Left lobe of liver (tissue), 2 donors: ENCODE measurements at places on chromosomes 6 and 20.

GRCh38 chr20:61311656-61312387 lies 59.8 kb downstream of the CDH4 start:
- DNase-seq, result no peak

DNA sequence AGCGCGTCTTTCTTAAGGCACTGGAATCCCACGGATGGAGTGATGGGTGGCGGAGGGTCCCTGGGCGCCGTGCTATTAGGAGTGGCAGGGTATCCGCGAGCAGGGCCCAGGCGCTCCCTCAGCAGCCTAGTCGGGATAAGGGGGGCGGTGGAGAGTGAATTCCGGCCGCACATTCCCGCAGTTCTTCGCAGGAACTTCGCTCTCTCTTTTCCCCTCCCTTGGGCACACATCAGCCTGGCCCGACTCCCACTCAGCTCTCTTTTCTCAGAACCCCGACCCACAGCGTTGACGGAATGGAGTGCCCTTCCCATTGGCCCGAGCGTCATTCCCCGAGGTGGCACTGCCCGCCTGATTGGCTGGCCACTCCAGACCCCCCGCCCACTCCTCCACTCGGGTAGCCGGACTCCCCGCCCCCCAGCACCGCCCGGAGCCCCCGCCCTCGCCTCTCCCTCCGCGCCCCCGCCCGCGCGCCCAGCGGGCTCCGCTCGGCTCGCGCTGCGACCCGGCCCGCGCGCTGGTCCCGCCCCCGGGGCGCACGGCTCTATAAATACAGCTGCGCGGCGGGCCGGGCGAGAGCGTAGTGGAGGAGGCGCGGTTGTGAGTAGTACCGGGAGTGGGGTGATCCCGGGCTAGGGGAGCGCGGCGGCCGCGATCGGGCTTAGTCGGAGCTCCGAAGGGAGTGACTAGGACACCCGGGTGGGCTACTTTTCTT lies at the start of gene ID4:
ID4 (plus strand) TSS at position 572 of the 712 bp plus-strand sequence. CDS start 385 bp downstream, outside the sequence.
- DNase-seq, result peak; percentile 69

DNA sequence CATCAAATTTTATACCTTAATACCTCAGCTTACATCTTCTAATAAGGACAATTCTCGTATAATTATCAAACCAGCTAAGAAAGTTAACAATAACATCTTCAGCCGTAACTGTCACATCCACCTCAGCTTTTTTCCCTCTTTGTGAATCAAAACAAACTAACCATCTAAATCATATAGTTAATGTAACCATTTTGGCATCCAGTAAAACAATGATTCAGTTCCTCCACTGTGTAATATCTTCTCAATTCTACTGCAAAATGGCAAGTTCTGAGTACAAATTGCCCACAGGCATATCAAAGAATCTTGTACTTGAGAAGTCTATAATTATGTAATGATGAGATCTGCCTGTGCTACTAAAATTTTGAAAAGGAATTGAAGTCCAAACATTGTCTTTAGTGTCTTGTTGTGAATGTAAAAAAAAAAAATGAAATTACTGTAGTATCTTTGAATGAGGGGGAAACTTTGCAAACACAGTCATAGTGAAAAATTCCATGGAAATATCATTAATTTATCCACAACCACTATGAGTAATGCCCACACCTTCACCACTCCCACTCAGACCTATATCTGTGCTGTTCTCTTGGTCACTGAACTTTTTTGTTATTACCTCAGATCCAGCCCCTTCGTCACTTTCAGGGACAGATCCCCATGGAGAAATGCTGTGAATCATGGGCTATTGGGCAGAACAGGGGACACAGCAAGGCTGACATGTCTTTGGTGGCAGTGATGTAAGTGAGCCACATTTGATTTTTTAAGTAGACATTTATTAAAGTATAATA lies 178.6 kb upstream of the RAB32 start:
- DNase-seq, result no peak

DNA sequence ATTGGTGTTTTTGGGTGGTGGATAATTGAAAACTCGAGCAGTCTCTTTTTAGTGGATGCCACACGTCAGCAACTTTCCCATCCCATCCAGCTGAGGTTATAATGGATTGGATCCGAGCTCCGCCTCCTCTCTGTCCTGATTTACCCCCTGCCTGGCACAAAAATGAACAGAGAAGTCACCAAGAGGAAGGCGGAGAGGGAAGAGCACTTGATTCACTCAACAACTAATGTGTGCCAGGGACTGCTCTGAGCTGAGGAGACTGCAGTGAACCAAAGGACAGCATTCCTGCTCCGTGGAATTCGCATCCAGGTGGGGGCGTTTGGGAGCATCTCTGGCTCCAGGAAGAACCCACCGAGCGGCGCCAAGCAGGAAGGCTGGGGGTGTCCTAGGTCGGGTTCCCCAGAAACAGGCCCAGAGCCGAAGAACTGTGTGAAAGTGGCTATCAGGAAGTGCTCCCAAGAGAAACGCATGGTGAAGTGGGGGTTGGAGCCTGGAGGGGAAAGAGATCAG lies 95.8 kb upstream of the NAA20 start:
- DNase-seq, result peak; percentile 53

GRCh38 chr6:148593130-148593812 lies 153.6 kb upstream of the UST start:
- no peak for DNase-seq

DNA sequence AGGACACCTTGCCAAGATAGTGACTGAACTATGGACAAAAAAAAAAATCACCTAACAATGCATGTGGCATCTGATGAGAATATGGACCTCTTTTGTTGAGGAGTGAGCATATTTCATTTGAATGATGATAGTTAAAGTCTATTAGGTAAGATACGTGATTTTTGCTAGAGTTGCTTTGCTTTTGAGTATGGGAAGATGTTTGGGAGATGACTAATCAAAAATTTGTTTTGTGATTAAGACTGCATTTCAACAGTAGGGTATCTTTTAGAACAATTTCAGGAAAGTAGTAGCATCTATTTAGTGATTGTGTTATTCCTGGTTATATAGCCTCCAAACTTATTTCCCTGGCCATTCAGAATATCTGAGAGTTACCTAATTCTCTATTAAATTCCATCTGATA lies 878.6 kb upstream of the CITED2 start:
- no peak for DNase-seq

GRCh38 chr6:90184334-90185298 lies 112.0 kb downstream of the BACH2 start:
- DNase-seq, result no peak

- no peak for DNase-seq
These were observed 6.6 kb upstream of the SERPINB6 start for GRCh38 chr6:2977799-2978590.

DNA sequence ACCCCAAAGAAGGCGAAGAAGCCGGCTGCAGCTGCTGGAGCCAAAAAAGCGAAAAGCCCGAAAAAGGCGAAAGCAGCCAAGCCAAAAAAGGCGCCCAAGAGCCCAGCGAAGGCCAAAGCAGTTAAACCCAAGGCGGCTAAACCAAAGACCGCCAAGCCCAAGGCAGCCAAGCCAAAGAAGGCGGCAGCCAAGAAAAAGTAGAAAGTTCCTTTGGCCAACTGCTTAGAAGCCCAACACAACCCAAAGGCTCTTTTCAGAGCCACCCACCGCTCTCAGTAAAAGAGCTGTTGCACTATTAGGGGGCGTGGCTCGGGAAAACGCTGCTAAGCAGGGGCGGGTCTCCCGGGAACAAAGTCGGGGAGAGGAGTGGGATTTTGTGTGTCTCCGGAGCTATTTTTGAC lies 69.6 kb downstream of the HFE start:
- DNase-seq, result peak; percentile 59

DNA sequence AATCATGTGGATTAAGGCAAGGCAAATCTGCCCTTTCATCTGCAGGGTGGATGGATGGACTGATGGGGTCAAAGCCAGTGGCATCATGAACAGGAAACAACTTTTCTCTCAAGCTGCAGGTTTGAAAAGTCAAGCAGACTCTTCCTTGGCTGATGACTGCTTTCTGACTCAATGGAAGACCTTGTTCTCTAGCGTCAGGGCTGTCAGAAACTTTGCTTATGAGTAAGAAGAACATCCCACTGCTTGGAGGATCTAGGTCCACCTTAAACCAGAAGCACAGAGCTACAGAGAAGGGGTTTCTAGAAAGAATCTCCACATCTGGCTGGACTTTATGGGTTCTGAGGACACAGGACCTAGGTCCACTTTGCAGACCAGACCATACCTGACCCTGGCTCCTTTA lies 36.3 kb upstream of the CST5 start:
- no peak for DNase-seq

DNA sequence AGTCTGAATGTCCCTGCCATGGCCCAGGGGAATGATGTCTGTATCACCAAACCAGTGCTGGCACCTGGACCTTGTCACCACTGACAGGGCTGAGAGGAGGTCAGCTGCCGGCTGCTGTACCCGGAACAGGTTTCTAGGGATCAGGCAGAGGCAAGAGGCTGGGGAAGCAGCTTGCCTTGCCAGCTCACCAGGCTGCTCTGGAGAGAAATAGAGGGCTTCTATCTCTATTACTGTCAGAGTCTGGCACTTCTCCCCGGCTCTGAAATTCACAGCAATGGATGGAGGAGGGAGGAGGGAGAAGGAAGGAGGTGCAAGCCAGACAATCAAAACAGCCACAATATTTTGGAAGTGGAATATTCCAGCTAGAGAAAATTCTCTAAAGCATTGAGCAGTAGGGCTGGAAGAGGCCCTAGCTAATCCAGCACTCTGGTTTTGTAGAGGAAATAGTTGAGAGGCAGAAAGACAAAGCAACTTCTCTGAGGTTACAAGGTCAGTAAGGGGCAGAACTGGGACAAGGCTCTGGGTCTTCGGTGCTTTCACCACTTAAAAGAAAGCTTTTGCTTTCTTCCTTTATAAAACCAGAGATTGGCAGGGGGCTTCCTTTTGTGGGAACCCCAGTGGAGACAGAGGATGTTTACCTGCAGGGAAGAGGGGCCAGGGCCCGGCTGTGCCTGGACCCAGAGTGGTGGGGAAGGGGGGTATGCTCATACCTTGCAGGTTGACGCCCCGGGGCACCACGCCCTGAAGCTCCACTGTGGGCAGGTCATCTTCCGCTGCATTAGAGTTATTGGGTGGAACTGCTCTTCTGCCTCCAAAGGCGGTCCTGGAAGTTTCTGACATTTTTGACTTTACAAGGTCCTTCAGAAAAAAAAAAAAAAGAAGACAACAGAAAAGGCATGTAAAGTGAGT lies 2.4 kb downstream of the F13A1 start:
- DNase-seq, result no peak
